ENCODE measurements at places on chromosomes 11 and 22.
A peak's percentile ranks its signal among the peaks of the same experiment; 100 is the strongest.

- DNase-seq: no peak
These were observed 470.5 kb downstream of the SOX6 start for GRCh38 chr11:15885854-15886253.

- peak; percentile 9 for DNase-seq
These were observed 14.0 kb upstream of the SESN3 start for GRCh38 chr11:95245038-95245437.

DNA sequence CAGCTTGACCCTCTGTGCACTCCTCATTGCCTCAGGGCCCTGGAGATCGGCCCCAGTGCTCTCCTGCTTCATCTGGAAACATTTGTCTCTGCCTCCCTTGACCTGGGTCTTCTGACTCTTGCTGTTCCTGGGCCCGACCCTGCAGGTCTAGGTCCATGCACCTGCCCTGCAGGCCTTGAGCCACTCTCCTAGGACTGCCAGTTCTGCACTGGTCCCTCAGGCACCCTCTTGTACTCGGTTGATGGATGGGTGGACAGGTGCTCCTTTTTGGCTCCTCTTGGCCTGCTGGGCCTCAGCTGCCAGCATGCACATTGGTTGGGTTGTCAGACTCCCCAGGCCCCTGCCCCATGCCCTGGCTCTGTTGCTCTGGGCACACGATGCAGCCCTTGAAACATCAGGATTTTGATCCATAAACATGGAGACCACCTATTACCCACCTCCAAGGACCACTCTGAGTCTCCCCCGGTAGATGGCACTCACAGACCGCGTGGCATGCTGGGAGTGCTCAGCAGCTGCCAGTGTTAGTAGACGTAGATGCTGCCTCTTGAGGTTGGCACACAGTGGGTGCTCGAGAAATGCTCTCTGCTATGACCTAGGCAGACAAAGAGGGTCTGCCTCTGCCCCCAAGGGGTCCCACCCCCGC lies 20.2 kb upstream of the ACR start:
- DNase-seq: no peak

GRCh38 chr11:68935066-68935465 lies 31.4 kb downstream of the IGHMBP2 start:
- no peak for DNase-seq

DNA sequence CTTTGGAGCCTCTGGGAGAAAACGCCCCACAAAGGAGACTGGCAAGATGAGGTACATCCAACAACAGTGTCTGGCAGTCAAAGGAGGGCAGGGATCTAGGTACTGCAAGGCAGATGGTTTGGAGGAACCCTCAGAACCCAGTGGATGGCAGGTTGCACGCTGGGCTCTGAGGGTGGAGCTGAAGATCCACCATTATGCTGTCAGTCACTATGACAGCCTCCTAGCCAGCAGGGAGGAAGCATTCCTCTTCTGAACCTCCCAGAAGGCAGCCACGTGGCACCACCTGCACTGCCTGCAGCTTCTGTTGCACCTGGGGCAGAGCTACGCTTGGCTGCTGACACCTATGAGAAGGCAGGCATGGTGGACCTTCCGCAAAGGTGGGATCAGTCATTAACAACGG lies 40.2 kb downstream of the HTR3A start:
- DNase-seq: no peak

DNA sequence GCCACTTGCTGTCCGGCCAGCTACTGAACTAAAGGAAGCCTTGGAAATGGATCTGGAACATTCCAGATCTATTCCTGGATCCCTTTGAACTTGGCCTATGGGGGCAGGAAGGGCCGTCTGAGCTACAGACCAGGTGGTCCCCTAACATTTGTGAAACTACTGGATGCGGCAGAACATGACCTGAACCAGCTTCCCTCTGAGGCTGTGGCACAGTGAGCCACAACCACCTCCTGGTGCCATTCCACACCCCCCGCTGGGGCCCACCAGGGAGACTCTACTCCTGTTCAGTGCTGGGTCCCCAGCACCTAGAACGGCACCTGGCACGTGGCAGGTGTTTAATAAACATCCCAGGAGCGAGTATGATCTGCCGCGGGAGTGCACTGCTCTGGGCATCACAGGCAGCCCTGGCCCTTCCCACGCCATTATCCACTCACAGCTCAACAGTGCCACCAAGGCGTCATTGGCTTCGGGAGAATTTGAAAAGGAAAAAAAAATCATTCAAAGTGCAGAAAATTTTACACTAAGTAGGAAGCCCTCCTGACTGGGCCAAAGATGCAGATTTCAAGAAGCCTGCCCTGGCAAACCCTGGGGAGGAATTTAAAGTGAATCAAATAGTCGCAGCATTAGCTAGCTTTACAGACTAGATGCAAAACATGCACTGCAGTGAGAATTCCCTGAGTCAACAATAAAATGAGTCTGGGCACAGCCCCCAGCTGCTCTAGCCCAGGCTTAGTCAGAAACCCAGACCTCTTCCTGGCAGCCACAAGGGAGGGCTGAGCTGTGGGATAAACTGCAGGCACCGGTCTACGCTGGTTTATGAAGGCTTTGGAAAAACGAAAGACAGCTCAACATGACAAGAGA lies 14.3 kb upstream of the EFCAB6 start:
- DNase-seq: peak; percentile 26

GRCh38 chr11:113806406-113806805 lies 26.8 kb downstream of the CLDN25 start:
- DNase-seq: peak; percentile 25

DNA sequence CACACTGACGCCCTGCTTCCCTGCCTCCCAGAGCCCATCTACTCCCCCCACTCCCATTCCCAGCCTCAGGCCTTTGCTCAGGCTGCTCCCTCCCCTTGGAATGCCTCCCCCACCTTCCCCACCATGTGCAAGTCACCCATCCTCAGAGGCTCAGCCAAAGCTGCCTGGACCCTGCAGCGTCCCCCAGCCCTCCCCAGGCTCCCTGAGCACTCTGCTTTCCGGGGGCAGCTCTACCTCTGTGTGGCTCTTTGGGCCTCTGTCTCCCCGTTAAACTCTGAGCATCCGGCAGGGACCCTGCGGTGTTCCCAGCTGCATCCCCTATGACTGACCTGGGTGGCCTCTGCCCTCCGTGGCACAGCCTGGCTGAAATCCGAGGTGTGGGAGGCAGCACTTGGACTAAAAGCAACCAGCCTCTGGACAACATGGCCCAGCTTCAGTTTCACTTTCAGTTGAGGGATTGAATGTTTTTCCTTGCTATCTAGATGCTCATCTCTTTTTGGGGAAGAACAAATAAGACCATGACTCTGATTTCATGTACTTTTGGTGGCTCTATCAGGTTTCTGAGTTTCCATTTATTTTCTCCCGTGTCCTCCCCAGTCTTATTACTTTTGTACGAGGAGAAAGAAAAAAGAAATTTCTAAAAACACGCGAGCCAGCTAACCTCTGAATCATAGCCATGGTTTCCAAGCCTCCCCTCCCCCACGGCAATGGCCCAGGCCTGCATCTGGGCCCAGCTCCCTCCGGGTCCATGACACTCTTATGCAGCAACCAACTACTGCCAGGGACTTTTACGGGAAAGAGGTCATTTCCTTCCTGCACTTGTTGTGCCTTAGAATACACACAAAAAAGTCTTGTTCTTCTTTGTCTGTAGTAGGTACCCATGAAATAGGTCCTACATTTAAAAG lies 3.8 kb downstream of the APOL3 start:
- peak; percentile 32 for DNase-seq

GRCh38 chr11:235609-235996 lies 539 bp downstream of the SIRT3 start:
- DNase-seq: peak; percentile 25

- DNase-seq: no peak
These were observed 7.4 kb upstream of the BLID start for GRCh38 chr11:122123263-122123929.

- DNase-seq: no peak
These were observed 95.0 kb downstream of the CADM1 start for GRCh38 chr11:115409116-115409670.

DNA sequence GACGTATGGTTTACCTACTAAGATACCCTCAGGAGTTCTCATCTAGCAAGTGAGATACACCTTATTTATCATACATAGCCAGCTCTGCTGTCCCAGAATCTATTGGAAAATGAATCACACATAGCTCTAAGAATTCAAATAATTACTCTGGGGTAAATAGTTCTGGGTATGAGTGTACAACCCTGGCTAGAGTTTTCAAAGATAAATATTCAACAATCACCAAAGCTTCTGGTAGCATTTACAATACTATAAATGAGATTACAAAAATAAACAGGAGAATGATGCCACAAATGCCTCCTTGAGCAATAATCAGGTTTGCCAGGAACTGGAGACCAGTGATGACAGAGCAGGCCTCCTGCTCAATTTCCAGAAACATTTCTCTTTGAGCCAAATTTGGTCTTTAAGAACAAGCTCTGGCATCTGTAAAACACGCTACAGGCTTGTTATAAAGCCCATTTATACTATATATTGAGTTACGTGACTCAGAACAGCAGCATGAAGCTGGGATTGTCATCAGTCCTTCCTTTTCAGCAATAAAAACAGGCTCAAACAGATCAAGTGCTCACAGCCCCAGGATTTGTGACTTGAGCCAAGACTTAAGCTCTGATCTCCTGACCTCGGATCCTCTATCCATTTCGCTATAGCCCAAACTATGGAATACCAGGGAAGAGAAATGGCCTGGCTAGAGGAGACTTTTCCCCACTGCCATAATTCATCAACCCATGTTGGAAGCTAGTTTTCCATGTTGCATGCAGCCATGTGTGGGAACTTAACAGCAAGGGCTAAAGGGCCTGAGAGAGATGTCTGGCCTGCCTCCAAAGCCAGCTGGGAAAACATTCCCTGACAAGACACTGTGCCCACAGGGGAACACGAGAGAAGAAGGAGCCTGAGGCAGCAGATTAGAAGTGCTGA lies 19.7 kb downstream of the RAB30 start:
- no peak for DNase-seq

DNA sequence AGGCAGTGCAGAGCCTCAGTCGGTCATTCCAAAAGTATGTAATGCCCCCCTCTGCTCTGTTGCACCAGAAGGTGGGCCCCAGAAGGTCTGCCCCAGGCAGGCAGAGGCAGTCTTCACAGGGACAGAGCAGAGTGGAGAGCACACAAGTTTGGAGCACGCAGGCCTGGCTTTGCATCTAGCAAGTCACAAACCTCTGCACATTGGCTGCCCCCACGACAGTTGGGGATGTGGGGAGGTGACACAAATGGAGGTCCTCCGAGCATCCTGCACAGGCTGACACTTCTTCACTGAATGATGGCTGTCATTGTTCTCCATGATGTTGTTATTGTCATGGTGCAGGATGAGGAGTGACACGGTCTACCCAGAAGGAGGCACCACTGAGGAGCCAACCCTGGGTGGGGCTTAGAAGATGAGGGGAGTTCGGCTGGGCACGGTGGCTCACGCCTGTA lies 11.9 kb downstream of the TOM1 start:
- DNase-seq: no peak

DNA sequence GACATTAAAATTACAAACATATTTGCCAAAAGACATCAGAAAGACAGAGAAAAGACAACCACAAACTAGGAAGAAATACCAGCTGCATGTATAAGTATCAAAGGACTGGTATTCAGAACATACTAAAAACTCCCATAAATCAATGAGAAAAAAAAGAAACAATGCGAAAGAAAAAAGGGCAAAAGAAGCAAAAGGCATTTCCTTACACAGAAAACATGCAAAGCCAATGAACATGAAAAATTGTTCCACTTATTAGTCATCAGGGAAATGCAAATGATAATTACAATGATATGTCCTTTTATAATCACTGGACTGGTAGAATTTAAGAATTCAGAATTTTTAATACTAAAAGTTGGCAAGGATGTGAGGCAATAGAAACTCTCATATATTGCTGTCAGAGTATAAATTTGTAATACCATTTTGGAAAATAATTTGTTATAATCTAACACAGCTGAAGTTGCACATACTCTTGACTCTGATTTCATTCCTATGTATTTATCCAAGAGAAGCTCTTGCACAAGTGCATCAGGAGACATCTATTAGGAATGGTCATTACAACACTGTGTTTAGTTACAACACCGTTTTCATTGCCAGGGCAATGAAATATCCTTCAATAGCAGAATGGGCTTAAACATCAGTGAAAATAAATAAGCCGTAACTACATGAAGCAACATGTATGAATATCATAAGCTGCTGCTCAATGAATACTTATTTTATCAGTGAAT lies 279.7 kb downstream of the SWAP70 start:
- no peak for DNase-seq

DNA sequence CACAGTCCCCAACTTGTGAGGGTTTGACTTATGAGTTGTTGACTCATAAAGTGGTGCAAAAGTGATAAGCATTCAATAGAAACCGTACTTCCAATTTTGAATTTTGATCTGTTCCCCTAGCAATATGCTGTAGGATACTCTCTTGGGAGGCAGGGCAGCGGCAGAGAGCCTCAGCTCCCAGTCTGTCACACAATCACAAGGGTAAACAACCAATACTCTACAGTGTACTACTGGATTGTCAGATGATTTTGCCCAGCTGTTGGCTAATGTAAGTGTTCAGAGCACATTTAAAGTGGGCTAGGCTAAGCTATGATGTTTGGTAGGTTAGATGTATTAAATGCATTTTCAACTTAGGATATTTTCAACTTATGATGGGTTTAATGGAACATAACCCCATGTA lies 13.7 kb upstream of the NXPE2 start:
- DNase-seq: no peak

GRCh38 chr22:30188911-30189310 lies 57.6 kb downstream of the LIF start:
- DNase-seq: no peak

- DNase-seq: peak; percentile 89
These were observed 589 bp upstream of the GNAZ start for GRCh38 chr22:23069502-23070357.

DNA sequence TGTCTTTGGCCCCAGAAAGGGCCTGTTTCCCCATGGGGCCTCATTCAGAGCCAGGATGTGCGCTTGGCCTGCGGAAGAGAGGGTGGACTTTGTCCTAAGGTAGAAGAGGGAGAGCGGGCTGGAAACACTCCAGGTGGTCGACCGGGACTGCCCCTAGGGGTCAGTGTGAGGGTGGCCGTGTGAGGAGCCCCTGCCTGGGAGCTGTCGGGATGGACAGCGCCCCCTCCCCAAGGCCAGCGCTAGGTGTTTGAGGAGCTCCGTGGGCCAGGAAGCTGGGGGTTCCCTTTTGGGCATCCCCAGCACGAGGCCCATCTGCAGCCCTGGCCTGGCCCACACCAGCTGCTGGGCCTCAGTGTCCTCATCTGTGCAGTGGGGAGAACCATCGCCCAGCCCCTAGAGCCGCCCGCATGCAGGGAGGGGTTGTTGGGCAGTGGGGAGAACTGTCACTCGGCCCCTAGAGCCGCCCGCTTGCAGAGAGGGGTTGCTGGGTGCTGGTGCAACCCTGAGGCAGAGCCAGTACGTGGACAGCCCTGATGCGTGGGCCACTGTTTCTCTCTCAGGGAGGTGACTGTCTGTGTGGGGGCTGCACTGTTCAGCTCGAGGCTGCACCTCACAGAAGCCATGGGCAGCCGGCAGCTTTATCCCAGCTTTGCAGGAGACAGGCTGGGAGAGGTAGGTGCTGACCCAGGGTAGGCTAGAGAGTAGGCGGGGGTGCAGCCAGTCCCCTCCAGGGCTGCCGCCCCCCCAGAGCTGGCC lies 1319.9 kb downstream of the BRD1 start:
- no peak for DNase-seq

DNA sequence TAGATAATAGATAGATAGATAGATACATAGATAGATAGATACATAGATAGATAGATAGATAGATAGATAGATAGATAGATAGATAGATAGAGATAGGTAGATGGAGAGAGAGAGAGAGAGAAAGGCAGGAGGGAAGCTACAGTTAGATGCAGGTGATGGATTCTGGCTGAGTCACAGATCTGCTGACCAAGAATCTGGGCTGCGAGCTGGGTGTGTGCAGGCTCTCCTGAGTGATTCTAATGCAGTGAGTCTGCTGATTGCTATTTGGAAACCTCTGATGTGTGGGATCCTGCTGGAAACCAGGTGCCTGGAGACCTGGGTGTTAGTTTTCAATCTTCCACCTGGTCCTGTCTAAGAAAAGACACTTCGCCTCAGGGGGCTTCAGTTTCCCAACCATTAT lies 1441.8 kb downstream of the TBC1D22A start:
- no peak for DNase-seq

Data from RKO (cell line).